ENCODE measurements at places on chromosomes 12 and 14. TPM values are rescaled to one million over a fixed set of nuclear protein-coding genes. Genes with fewer than 3 reads are reported as not detected.
A peak's percentile ranks its signal among the peaks of the same experiment; 100 is the strongest.

ANO4 gene
- not detected for polyA plus RNA-seq

GRCh38 chr12:102992297-102992696, 34.8 kb downstream of the ASCL1 start:
- no peak for DNase-seq

DNA sequence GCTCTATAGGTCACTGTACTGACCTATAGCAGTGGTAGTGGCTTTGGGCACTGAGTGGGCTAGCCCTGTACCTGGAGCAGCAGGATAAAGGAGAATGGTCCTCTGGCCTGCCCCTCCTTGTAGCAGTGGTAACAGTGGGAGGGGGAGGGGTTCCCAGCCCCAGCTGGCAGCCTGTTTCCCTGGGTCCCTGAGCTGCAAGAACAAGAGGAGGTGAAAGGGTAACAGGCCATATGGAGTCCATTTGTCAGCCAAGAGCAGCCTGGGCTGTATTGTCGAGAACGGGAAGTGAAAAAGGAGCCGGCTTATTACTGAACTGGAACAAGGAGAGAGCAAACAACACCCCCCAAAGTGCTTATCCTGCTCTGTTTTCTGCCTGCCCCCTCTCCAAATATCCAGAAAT, 73.8 kb upstream of the SRSF5 start:
- peak; percentile 81 for DNase-seq

DNA sequence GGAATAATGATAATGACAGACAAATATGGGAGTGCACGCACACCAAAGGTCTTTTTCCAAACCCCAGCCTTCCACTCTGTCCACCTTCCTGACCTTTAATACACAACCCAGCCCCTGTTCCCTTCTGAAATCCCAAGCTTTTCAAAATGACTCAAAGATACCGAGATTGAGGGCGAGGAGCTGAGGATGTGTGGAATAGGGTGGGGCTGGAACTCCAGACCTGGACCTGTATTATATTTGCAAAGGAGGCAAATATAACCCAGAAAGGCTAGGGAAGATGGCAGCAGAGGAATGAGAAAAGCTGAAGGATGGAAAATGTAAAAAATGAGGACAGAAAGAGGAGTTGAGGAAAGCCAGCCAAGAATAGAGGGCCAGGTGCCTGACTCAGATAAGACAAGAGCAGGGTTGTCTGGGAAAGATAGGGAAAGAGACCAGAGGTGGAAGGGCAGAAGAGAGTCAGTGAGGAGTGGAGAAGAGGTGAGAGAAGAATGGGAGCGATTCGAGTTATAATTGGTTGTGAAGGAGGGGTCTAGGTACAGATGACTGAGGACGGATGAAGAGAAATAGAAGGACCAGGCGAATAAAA, 1.0 kb upstream of the PTMS start:
- no peak for DNase-seq

DNA sequence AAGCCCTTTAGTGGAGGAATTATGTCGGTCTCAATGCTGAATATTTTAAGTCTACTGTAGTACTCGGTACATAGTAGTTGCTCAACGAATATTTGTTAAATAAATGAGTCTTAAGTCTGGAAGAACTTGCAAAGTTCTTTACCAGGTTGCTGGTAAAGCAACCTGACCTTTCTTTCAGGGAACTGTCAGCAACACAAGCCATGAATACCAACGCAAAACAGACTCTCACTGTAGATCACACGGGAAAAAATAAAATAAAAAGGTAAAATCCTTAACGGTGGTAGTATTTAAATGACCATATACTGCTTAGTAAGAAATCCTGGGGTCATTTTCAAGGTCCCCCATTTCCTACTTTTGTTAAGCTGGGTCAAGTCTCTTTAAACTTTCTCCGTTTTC, 447 bp upstream of the NUBPL start:
- no peak for DNase-seq

CLEC4C gene
- polyA plus RNA-seq = 0.26 TPM

GRCh38 chr12:1289371-1290155, 298.5 kb downstream of the ERC1 start:
- DNase-seq = no peak

- DNase-seq = peak; percentile 62
These were observed 1.3 kb upstream of the ZDHHC17 start for GRCh38 chr12:76762601-76762980.

- no peak for DNase-seq
These were observed 215.4 kb downstream of the PELI2 start for GRCh38 chr14:56333359-56334292.

DNA sequence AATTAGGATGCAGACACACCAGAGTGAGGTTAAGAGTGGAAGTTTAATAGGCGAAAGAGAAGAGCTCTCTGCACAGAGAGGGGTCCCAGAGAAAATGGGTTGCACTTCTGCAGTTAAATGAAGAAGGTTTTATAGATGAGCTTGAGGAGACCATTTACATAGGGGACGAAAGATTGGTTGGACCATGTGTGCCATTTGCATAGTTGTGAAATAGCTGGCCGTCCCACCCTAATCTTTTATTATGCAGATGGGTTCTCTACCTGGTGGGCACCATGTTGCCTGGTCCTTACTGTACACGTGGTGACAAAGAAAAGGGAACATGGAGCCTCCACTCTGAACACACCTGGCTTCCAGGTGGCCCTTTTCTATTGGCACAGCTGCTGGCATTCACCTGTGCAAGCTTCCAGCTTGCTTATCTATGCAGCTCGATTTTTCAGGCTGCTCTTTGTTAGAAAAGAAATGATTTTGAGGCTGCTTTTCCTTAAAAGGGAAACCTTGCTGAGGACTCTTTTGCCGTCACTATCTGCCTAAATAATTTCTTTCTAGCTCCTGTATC, 67.1 kb upstream of the SRSF5 start:
- no peak for DNase-seq

KCNC2 gene
- not detected for polyA plus RNA-seq

- no peak for DNase-seq
These were observed 20.8 kb downstream of the SAV1 start for GRCh38 chr14:50647282-50647681.

VASH1 gene
- polyA plus RNA-seq = 6.4 TPM

GDF3 gene
- 0.10 TPM for polyA plus RNA-seq

DNA sequence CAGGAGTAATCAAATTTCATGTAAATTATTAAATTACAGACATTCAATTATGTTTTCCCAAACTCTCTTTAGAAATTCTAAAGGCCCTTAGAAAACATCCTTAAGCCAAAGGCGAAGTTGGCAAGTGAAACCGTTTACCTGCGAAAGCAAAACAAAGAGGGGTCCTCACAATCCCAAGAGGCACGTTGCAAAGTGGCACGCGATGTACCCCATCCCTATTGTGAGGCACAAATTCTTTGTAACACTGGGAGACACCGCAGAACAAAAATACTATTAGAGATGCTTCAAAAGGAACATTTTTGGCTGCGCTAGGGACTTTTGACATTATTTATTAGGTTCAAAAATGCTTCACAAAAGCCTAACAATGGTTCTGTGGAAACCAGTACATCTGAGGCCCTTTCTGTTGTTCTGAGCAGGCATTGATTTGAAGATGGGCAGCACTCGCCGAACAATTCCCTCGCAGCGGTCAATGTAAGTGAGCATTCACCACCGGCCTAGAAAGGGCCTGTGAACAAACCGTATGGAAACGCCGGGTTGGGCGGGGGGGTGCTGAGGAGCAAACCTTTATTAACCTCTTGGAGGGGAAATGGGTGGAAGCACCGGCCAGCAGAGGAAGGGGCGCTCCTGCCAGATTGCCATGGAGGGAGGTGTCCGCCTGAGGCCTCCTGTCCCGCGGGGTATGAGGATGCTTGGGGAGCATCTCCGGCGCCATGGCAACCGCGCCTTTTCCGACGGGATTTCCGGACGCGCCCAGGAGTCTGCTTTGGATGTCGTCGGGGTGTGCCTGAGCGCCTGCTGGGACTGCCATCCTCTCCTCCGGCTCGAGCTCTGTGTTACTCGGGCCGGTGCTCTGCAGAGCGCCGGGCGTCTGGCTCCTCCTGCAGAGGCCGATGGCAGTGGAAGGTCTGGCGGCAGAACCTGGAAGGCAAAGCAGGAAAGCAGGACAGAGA, 193.9 kb downstream of the C12orf42 start:
- no peak for DNase-seq

DNA sequence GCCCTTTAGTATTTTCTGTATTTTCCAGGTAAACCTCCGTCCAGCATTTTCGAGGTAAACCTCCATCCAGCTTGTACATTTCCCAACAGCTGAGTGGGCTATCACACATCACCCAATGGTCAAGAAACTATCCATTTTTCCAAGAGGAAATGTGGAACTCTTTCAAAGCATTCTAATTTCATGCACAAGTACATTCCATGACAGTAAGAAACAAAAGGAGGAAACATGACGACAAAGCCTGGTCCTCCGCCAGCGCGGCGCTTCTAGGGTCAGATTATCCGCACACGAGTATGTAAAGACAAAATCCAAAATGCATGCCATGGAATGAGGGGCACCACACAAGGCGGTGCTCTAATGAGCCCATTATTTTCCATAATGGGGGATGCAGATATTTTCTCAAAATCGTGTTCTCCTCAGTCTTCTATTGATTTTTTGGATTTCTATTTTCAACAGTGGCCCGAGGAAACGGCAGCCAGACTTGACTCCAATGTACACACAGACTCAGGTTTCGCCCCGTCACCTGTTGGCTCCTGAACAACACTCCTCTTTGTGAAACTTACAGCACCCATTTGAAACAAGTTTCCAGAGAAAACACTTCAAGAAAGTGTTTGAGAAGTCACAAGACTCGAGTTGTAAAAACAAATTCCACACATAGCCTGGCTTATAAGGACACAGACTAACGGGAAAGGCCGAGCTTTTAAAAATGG, 107.4 kb downstream of the PRICKLE1 start:
- DNase-seq = no peak

GRCh38 chr12:10557766-10558165, 52.1 kb downstream of the EIF2S3B start:
- DNase-seq = no peak

DNA sequence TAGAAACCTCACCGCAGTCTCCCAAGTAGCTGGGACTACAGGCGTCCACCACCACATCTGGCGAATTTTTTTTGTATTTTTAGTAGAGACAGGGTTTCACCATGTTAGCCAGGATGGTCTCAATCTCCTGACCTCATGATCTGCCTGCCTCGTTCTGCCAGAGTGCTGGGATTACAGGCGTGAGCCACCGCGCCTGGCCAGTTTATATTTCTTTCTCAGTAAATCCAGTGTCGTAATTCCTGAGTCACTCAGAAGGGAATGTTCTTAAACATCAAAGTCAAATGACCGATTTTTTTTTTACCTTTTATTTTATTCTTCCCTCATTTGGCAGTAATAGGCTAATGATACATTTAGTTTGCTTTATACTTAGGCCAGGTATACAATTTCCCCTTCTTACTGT, 80.5 kb downstream of the FBXO33 start:
- DNase-seq = no peak

GRCh38 chr14:105012171-105012985, 8.5 kb downstream of the CDCA4 start:
- peak; percentile 58 for DNase-seq

DNA sequence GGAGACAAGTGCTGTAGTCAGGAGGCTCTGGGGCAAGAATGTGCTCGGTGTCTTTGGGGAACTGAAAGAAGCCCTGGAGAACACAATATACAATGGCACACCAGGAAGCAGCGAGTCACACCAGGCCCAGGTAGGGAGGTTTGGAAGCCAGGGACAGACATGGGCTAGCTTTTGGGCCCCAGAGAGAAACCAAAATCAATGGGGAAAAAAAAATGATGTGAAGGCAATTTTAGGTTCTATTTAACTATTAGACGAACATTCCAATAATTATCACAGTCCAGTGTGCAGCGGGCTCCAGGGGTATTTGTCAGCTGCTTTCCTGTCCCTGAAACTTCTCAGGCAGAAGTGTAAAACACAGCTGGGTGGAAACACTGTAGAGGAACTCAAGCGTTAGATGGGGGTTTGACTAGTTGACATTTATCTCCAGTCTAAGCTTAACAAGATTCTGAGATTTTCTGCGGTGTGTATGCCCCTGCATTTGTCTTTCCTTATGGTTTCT, 21.8 kb upstream of the EGLN3 start:
- DNase-seq = no peak

All from spleen (tissue), 13 donors.